CD4-positive, alpha-beta memory T cell (primary cell): ENCODE measurements at places on chromosomes 12 and 14.

DNA sequence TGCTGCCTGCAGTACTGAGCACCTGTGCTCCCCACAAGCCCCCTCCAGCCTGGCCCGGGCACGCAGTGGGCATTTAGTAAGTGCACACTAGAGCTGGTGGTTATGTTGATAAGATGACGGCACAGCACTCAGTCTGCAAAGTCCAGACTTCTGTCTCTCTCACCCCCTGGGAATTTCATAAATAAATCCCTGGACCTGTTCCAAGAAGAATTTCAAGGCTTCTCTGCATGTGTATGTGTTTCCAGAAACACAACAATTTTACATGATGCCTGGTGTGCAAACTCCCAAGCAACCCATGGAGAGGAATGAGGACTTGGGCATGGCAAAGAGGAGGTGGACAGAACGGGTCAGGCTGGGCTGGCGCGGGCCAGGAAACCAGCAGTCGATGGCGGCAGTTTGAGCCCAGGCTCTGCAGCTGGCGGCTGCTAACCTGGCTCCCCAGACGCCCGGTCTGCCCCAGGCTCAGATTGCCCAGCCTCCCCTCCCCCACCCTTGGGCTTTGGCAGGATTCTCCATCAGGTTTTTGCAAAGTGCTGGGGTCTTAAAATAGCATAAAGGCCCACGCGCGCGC is 10.4 kb upstream of the ACVR1B start:
- no peak for DNase-seq

DNA sequence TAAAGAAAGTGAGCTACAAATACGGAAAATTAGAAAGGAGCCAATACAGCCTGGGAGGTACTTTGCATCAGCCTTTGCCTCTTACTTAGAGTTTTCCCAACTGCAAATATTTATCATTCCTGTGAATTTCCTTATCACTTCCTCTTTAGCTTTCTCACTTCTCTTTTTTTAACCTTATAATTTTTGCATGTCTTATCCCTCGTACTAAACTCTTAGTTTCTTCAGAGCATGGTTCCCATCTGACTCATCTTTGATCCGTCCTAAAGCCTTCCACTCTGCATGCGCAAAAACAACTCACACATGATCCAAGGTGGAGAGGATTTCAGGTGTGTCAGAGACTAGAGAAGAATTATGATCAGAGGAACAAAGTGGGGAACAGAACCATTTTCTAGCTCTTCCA is 9.6 kb upstream of the SNAPC1 start:
- no peak for DNase-seq

DNA sequence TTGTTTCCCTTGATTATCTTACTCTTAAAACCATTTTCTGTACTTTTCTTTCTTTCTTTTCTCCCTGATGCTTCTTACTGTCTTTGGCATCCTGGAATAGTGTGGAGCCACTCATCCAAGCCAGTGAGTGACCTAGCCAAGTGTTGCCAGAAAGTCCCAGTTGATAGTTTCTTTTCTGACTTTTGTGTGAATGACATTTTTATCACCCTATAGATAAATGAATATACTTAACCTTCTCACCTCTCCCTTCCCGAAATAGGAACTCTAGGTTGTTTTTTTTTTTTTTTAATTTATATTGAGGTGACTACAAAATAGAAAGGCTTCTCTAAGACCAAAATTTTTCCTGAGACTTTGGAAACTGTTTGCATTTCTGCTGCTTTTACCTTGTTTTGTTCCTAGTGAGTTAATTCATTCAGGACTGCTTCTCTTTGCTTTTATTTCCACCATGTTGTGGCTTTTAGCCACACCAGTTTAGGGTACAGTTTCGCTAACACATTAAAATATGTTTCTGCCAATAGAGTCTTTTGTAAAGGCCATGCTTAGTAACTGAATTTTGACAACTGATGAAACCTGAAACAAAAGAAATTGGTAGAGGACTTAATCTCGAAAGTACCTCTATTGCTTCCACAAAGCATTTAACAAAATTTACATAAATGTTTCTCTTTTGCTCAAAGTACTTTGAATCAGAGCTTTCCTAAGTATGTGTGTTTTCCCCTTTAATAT is 194.6 kb downstream of the ERC1 start:
- no peak for DNase-seq

DNA sequence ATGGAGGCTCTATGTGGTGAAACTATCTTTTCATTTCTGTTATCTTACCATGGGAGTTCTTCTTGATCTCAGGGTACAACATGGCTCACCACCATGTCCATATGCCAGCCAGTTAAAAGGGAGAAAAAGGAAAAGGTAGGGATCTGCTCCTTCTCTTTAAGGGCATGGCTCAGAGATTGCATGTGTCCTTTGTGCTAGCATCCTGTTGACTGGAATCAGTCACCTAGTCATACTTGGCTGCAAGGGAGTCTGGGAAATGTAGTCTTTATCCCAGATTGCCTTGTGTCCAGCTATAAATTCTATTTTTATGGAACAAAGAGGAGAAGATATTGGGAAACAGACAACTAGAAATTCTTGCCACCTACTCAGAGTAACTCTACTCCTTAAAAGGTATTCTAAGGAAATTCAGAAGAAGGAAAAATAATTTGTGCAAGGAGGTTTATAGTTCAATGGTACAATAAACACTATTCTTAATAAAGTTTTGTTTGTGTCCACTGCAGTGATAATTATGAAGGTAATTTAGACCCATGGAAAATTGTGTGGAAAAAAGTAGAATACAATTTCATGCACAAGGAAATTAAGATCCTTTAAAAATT is 86.4 kb upstream of the RPH3A start:
- no peak for DNase-seq

DNA sequence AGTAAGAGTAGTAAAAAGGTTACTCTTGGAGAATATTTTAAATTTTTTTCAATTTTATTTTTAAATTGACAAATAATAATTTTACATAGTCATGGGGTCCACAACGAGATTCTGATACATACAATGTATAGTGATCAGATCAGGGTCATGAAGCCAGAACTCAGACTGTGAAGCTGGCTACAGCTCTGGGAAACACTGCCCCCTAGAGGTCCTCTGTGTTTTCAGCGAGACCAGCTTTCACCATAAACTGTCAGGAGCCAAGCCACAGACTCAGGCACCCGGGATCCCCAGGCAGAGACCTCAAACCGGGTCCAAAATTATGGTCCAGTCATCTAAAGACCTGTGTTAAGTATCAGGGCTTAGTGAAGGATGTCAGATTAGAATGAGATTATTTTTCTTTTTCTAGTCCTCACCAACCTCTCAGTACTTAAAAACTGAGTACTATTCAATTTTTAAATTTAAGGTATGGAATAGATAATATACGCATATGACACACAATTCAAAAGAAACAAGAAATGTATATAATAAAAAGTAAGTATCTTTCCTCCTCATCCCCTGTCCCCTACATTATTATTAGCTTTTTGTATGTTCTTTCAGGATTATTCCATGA is 397.1 kb downstream of the MDGA2 start:
- DNase-seq, result no peak

DNA sequence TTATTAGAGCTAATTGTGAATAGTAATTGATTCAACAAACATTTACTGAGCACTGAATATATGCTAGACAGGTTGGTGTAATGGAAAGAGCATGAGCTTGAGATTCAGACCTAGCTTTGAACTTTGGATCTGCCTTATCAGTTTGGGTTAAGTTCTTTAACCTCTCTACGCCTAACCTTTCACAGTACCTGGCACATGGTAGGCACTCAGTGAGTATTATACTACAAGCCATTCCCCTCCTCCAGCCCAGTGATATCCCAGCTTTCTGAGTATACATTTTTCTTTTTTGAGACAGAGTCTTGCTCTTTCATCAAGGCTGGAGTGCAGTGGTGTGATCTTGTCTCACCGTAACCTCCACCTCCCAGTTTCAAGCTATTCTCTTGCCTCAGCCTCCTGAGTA is 32.0 kb downstream of the FAM177A1 start:
- no peak for DNase-seq

GRCh38 chr12:56257491-56258067 is 605 bp downstream of the ANKRD52 start:
- DNase-seq, result no peak

GRCh38 chr14:22097586-22098292 is 424.1 kb upstream of the OR4E1 start:
- no peak for DNase-seq

DNA sequence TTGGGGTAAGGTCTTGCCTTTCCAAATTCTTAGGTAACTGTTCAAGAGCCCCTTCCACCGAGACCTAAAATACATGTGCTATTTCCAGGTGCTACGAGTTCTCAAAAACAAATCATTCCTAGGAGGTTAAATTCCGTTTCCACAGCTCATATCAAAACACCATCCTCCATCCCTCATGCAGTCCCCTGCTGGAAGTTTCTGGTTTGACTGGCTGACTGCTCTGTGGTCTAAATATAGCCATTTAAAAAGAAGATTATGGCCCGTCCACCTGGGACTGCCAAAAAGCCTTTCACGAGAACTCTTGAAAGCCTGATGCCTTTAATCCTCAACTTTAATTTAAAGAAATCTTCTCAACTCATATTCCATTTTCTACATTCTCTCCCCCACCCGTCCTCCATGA is 201.5 kb upstream of the MYL2 start:
- no peak for DNase-seq

DNA sequence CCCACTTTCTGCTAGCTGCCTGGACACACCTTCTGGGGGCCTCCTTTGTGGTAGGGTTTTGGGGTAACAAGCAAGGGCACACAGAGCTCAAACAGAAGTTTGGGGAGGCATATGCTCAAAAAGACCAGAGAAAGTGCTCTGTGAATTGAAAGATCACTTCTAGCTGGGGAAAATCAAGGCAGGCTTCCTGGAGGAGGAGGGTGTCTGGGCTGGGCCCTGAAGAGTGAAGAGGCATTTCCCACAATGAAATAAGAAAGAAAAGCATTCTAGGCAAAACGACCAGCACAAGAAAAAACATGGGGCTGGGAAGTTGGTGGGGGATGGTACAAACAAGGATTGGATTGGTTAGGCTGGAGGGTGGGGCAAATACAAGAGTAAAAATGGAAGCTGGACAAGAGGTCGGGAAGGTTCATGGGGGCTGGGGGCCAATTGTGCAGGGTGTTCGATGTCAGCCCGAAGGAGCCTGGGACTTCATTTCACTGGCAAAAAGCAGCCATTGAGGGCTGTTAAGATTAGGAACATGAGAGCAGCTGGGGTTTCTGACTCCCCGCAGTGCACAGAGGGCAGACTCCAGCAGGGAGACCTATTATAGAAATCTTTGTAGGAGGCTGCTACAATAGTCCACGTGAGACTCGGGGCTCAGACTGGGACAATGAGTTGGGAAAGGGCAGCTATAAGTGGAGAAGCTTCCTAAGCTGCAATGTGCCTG is 51.5 kb upstream of the CMKLR1 start:
- no peak for DNase-seq

- DNase-seq, result no peak
Measured at GRCh38 chr12:130081117-130081805, 81.0 kb upstream of the FZD10 start.

DNA sequence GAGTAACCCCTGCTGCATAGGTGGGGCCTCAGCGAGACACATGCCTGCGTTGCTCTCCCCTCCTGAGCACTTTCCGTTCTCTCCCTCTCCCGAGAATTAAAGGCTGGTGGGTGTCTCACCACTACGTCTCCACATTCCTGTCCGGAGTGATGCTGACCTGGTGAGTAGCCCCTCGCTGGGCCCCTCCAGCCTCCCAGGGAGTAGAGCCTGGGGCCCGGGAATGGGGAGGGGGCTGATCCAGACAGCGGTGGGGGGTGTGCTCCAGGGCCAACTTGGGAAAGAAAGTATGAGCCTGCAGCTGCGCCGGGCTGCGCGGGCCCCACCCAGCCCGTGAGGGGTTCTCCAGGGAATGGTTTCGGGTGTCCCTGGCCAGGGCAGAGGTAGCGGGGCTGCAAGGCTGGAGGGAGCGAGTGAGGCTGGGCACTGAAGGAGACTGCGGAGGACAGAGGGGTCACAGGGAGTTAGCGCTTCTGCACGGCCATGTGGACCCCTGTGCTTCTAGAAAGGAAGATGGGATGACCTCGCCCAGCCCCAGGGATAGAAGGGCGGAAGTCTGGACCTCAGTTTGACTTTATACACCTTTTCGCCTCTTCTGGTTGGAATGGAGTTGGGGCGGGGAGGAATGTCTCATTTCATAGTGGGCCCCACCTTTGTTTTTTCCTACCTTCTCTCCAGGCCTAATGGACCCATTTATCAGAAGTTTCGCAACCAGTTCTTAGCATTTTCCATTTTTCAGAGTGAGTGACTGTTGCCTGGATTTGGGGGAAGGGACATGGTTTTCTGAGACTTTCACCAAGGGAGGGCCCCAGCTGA is 22.5 kb downstream of the RHOF start:
- DNase-seq, result no peak

DNA sequence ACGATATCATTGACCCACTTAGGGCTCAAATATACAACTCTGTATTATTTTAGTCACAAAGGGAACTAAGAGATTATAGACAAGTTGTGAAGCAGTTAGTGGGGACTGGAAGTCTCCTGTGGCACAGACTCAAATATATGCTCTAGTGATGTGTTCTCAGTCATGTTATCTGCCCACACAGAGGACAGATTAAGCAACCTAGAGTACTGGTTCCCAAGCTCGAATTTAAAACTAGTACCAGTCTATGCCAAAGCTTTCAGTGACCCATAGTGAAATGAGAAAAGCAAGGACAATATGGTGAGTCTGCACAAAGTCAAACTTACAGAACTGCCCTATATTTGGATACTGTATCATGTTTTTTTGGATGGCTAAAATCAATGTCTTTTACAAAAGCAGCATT is 389.3 kb downstream of the DIO2 start:
- DNase-seq, result no peak

GRCh38 chr14:100531152-100532121 is 55.8 kb downstream of the BEGAIN start:
- DNase-seq, result no peak

- no peak for DNase-seq
Measured at GRCh38 chr14:72925815-72926291, 411 bp upstream of the DCAF4 start.

- DNase-seq, result no peak
Measured at GRCh38 chr12:23361971-23362370, 587.5 kb downstream of the SOX5 start.
